Stimulated activated CD4-positive, alpha-beta T cell treated with anti-CD3 and anti-CD28 coated beads, Interleukin-2, amount 100 ng/mL, for 48 hours (primary cell): ENCODE measurements at places on chromosomes 3 and 15.

DNA sequence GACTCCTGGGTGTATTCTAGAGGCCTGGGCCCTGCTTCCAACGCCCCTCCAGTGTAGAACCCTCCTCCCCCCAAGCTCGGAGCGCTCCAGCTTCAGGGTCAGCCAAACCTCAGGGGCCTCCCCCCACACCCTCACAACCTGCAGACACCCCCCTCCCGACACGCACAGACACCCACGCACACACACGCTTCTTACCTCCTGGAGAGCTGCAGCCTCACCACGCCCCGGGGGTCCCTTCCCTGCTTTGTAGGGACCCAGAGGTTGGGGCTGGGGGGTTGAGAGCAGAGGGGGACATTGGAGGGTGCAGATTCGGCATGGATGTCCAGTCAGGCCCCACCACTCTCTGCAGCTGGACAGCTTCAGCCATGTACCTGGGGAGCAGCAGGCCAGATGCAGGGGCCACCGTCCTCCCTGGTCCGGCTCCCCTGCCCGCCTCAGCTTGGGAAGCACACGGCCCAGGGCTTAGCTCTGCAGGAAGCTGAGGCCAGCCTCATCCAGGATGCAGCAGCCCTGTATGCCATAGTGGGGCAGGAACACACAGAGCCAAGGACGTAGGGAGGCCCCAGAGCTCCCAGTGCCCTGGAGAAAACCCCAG, 13.0 kb downstream of the ZDHHC19 start:
- DNase-seq: no peak

DNA sequence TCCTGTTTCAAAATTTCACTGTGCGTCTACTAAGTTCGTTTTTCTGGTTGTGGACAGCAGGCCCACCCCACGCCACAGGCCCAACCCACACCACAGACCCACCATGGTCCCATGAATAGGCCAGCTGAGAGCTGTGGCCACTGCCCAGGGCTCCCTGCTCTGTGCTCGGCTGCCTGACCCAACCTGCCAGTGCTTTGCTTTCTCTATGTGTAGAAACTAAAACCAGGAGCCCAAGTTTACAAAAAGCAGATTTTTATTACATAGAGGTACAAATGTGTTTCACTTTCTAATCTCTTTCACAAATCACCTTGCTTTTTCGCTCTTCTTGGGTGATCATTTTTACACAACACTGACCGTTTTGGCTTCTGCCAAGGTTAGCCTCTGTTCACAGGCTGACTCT, 69.1 kb downstream of the HERC2 start:
- no peak for DNase-seq

- DNase-seq: no peak
Measured at GRCh38 chr3:188734395-188734794, 437.4 kb upstream of the TPRG1 start.

DNA sequence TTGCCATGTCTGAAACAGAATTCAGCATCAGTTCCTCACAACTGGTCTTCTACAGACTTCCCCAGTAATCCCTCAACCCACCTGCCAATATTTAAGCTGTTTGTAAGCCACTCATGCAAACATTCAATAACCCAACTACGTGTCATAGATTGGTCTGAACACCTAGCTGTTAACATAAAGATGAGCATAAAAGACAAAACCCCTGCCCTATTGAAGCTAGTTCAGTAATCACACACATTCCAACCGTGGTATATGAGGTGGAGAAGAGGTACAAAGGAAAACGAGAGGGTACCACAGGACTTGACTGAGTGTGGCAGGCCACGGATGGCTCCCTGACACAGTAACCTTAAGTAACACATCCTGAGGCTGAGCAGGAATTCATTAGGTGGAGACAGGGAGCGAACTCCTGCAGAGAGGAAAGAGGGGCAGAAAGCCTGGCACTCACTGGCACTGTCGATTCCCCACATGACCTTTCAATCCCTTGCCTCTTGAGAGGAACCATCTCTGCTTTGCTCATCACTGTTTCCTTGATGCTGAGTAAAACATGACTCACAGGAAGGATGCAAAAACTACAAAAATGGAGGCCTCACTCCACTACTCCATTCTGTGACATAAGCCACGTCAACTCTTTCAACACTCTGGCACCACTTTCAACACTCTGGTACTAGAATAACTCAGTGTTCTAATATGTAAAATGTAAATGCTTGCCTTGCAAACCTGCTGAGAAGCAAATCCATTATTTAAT, 31.3 kb downstream of the RPN1 start:
- DNase-seq: no peak

DNA sequence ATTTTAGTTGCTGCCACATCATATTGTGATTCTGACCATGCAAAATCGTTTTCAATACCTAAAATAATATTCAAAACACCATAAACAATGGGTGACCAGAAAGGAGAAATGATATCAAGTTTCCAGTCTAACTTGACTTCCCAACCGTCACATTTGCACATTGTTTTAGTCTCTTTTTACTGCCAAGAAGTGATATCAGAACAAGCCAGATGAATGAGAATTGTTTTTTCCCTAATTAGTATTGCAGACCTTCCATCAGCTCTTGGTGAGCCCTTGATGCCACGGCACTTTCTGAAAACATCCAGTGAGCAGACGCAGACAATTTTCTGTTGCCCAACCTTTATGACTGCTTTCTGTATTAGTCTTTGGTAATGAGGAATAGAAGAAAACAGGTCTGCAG, 62.5 kb downstream of the SPATA16 start:
- DNase-seq: no peak

- DNase-seq: no peak
Measured at GRCh38 chr15:37921527-37922385, 12.7 kb upstream of the TMCO5A start.

DNA sequence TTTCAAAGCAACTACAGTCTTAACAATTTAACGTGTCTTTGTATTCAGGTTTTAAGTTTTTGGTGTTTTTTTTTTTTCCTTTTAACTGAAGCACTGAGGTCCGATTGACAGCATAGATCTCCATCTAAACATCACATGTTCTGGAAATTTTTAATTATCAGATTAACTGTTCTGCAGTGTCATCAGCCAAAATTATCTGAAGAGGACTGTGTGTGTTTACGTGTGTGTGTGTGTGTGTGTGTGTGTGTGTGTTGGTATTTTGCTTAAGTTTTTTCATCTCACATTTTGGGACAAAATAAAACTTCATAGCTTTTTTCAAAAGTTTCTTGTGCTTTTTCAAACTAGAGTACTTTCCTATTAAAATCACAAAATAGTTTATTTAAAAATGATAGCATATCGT, 1.8 kb downstream of the PIK3CA start:
- no peak for DNase-seq

GRCh38 chr3:20256144-20256543, 70.1 kb upstream of the SGO1 start:
- DNase-seq: no peak

- no peak for DNase-seq
Measured at GRCh38 chr15:90531147-90531546, 1.4 kb downstream of the CRTC3 start.

GRCh38 chr15:29774900-29775299, 47.4 kb downstream of the TJP1 start:
- no peak for DNase-seq

DNA sequence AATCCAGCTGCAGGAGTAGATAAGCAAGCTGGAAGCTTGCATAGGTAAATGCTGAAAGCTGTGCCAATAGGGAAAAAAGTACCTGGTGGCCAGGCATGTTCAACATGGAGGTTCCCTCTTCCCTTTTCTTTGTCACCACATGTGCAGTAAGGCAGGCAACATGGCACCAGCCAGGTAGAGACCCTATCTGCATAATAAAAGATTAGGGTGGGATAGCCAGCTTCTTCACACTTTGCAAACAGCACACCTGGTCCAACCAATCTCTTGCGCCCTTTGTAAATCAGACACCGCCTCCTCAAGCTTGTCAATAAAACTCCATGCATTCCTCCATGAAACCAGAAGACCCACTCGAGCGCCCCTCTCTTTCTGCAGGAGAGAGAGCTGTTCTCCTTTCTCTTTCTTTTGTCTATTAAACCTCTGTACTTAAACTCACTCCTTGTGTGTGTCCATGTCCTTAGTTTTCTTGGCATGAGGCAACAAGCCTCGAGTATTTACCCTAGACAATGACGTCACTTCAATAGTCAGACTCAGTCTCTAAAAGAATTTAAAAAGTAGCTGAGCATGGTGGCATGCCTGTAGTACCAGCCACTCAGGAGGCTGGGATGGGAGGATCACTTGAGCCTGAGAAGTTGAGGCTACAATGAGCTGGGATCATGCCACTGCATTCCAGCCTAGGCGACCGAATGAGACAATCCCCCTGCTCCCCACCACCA, 256.3 kb downstream of the SCAPER start:
- DNase-seq: no peak

DNA sequence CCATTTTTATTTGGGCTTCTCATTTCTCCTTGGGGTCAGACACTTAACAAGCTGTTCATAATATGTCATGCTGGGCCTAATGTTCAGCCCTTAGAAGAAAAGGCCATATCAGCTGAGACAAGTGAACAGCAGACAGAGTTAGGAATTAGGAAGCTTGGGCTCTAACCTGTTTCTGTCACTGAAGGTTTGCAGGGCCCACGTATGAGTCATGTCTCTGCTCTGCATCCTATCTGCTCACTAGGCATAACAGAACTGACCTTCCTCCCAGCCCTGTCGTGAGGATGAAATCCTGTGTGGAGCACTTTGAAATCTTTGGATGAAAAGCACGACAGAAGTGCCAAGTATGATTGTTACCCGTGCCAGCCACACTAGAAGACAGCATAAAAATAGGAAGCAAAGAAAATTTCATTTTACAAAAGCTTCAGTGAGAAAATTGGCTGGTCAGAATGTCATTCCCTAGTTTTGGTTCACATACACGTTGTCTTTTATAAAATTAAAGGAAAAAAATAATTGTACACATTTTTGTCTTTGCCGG, 26.5 kb upstream of the CD47 start:
- DNase-seq: no peak

DNA sequence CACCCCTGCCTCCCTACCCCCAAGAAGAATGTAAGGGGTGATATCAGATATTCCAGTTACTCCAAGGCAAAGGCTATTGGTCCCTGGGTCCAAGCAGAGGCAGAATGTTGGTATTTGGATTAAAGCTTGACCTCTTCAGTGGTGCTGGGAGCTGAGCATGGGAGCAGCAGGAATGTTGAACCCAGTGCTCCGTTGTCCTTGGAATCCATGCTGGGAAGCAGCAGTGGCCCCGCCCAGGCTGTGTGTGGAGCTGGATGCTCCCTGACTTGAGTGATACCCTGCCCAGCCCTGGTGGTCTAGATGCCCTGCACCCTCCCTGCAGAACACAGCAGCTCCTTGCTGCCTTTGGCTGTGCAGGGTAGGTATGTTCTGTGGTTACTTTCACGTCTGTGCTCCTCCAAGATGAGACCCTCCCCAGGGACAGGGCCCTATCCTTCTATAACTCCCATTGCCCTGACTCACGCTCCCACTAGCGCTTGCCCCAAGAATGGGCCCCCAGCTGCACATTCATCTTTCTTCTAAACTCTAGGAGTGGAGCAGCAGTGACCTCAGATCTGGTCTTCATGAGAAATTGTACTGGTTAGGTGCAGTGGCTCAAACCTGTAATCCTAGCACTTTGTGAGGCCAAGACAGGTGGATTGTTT, 35.1 kb downstream of the UMPS start:
- DNase-seq: no peak

GRCh38 chr3:29949940-29950616, 656.3 kb upstream of the TGFBR2 start:
- DNase-seq: no peak

DNA sequence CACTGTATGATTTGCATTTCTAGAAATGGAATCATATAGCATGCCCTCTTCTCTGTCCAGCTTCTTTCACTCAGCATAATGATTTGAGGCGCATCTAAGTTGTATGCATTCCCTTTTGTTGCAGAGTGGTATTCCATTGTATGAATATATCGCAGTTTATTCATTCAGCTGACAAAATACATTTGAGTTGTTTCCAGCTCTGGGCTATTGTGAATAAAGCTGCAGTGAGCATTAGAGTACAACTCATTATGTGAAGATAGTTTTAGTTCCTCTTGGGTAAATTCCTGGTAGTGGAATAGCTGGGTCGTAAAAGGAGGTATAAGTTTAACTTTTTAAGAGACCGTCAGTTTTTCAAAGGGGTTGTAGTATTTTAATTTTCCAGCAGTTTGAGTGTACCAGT, 38.5 kb upstream of the POLR2M start:
- DNase-seq: no peak

GRCh38 chr15:73075160-73075859, 23.0 kb downstream of the NEO1 start:
- no peak for DNase-seq

GRCh38 chr15:66145726-66146182, 107.8 kb downstream of the MEGF11 start:
- no peak for DNase-seq

- DNase-seq: no peak
Measured at GRCh38 chr15:51849860-51850259, 20.4 kb downstream of the TMOD3 start.

GRCh38 chr3:22836131-22836530, 367.0 kb upstream of the UBE2E2 start:
- DNase-seq: no peak

- no peak for DNase-seq
Measured at GRCh38 chr3:143888846-143889245, 40.6 kb upstream of the SLC9A9 start.

GRCh38 chr15:65233696-65234095, 22.4 kb upstream of the CILP start:
- DNase-seq: no peak

DNA sequence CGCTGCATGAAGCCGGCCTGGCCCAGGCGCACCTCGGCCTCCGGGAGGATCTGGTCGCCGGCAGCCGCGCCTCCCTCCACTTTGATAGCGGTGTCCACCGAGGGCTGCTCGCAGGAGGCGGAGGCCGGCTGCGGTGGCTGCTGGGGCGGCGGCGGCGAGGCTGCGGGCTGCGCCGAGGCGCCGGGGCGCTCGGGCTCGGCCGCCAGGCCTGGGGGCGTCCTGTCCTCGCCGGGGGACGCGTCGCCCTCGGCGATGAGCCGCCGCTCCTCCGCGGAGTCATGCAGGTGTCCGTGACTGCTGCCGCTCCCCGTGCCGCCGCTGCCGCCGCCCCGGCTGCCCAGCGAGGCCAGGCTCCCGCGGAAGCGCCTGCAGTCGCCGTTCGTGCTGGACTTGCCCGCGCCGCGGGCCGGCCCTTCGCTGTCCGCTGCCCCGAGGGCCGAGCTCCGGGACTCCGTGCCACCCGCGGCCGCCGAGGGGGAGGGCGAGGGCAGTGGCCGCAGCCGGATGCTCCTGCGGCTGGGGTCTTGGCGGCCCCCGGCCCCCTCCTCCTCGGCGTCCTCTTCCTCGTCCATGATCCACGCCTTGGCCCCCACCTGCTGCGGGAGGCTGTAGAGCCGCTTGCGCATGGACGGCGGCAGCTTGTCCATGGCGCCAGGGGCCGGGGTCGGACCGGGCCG, 996 bp downstream of the HCN4 start:
- no peak for DNase-seq

- DNase-seq: no peak
Measured at GRCh38 chr15:85840802-85841152, 46.1 kb upstream of the KLHL25 start.

GRCh38 chr3:170829546-170830272, 40.3 kb downstream of the RPL22L1 start:
- no peak for DNase-seq

- no peak for DNase-seq
Measured at GRCh38 chr3:171508676-171509075, 48.5 kb upstream of the TNIK start.
